Transverse colon (tissue), 4 donors: ENCODE measurements at places on chromosomes 2 and 18.

DNA sequence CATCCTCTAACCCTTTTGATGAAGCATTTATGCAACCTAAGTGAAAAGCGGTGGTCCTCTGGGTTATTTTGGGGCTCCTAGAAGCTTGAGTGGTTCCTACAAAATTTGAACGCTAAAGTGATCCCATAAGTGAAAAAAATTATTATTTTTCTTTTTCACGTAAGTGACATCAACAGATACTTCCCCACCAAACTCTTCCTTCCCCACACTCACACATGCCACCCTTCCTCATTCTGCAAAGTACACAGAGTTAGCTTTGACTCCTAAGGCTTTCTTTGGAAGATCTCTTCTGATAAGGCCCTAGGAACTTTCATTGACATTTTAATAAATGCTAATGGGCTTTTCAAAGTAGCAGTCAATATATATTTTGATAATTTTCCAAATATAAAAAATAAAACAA lies 109.7 kb downstream of the DOCK10 start:
- H3K4me1 ChIP-seq: peaks cover 5% of the 10 kb centered on the region
- H3K36me3 ChIP-seq: no peaks in the 10 kb centered on the region
- no peak for DNase-seq
- H3K27me3 ChIP-seq: no peaks in the 10 kb centered on the region

DNA sequence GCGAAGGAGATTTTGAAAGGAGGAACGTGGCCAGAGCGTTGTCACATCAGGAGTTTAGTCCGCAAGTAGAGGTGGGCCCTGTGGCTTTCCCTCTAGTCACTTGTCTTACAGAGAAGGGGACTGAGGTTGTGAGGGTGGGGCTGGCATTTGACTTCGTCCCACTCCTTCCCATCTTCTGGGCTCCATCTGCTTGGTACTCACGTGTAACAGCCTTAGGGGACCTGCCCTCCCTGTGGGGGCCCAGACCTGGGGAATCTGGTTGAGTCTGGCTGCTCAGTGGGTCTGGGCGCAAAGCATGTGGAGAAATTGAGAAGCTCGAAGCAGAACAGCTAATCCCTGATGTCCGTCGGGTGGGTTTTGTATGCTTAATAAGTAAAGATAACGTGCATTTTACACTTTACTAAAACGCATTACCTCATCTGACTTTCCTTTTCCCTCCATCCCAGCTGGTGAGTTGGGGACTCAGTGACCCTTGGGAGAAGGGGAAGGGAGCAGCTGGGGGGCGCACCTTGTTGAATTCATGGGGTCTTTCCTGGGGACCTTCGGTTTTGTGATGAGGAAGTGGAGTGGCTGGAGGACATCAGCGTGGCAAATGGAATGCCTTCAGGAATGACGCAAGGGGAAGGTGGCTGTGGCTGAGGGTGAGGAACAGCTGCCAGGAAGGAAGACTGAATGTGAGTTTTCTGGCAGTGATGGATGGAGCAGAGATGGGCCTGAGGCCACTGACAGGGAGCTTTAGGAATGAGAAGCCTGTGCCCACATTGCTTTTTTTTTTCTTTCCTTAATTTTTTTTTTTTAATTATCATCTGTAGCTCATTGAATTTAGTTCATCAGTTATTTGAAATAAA lies 44.8 kb downstream of the ASAP2 start:
- H3K4me1 ChIP-seq: peaks cover 61% of the 10 kb centered on the region
- no peak overlapping the region for H3K4me3 ChIP-seq
- no peaks in the 10 kb centered on the region for H3K36me3 ChIP-seq

GRCh38 chr2:148162871-148163270 lies 142.0 kb downstream of the MBD5 start:
- DNase-seq: no peak
- H3K36me3 ChIP-seq: no peaks in the 10 kb centered on the region
- no peaks in the 10 kb centered on the region for H3K27me3 ChIP-seq
- H3K4me1 ChIP-seq: no peaks in the 10 kb centered on the region
- H3K4me3 ChIP-seq: no peak overlapping the region

DNA sequence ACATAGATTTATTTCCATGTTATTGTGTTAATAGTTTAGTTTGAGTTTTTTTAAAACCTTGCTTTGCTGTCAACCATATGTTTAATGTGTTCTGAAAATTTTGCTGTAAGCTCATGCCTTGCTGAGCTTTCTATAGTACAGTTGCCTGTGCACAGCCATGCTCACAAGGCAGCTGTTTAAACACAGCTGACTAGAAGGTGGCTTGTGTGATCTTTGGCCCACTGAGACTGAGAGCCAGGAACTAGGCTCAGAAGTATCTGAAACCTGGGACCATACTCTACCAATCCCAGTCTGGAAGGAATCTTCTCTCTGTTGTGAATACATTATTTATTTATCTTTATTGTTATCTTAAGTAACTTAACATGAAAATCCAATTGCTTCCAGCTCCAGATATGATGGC lies 350.5 kb downstream of the KIAA1328 start:
- no peak overlapping the region for H3K4me3 ChIP-seq
- no peaks in the 10 kb centered on the region for H3K36me3 ChIP-seq
- H3K4me1 ChIP-seq: no peaks in the 10 kb centered on the region
- no peak for DNase-seq
- H3K27ac ChIP-seq: no peak overlapping the region

GRCh38 chr18:59769129-59769865 lies 72.1 kb upstream of the CCBE1 start:
- H3K27me3 ChIP-seq: no peaks in the 10 kb centered on the region
- no peak for DNase-seq
- no peaks in the 10 kb centered on the region for H3K4me1 ChIP-seq
